Activated naive CD4-positive, alpha-beta T cell treated with anti-CD3 and anti-CD28 coated beads, Interleukin-2, amount 50 U/mL, for 72 hours (primary cell): ENCODE measurements at places on chromosomes 13 and 19.

DNA sequence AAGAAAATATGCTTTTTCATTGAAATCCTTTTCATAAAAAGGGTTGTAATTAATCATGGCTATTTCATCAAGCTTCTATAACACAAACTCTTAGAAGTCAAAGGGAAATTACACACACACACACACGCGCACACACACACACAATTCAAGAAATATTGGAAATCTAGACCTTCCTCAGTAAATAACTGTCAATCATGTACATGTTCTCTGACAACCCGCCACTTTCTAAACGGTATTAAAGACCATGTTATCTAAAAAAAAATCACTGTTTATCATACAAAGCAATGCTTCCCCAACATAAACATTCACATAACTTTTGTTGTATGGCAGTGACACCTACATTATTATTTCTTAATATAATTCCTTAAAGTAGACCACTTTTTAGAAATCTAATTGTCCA lies 132.2 kb downstream of the EFNB2 start:
- DNase-seq = no peak

GRCh38 chr13:79862515-79862914 lies 381.6 kb downstream of the NDFIP2 start:
- DNase-seq = no peak

GRCh38 chr13:99059498-99060075 lies 81.7 kb upstream of the DOCK9 start:
- DNase-seq = no peak

GRCh38 chr13:98253526-98253925 lies 76.5 kb upstream of the RNF113B start:
- no peak for DNase-seq

DNA sequence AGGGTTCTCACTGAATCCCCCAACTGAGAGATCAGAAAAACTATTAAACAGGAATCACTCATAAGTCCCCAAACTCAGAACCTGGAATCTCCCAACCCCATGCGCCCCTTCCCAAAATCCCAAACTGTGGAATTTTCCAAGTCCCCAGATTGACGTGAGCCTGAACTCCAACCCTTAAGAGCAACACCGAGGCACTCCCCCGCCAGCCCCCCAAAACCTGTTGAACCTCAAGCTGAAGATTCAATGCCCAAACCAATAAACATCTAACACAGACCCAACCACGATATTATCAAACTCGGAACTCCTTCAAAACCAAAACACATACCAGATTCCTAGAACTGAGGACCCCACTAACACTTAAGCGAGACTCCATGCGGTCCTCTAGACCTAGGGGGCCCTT lies 599 bp downstream of the IZUMO1 start:
- DNase-seq = no peak

DNA sequence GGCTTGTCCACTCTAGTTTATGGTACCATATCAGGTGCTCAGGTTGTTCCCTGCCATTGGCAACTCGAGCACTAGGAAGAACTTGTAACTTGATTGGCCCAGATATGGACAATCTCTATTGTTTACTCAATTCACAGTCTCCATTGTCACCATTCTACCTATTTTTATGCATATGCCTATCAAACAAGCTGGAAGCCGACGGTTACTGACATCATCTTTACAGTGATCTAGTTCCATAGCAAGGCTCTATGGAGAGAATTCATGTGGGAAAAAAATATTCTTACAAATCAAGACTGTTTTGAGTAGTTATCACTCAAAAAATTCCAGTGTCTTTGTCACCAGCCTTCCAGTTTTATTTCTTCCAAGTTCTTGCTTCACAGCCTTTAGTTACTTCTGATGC lies 1006.2 kb upstream of the PRR20A start:
- DNase-seq = no peak

GRCh38 chr13:46621133-46621532 lies 68.2 kb downstream of the LRCH1 start:
- DNase-seq = no peak

DNA sequence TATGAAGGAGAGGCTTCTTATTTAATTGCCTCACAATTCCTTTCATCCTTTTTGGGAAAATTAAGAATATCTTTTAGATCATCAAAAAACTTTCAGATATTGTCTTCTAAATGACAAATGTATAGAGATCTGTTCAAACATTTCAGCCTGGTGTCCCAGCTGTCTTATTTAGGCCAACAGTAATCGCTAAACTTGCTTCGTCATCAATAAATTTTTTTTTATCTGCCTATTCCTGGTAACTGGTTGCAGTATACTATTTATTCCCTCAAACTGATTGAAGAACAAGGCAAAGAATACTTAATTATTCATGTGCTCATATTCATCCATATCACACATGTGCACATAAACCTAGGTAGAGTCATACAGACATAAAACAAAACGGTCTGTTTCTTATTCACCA lies 5.3 kb upstream of the MYO16 start:
- no peak for DNase-seq

DNA sequence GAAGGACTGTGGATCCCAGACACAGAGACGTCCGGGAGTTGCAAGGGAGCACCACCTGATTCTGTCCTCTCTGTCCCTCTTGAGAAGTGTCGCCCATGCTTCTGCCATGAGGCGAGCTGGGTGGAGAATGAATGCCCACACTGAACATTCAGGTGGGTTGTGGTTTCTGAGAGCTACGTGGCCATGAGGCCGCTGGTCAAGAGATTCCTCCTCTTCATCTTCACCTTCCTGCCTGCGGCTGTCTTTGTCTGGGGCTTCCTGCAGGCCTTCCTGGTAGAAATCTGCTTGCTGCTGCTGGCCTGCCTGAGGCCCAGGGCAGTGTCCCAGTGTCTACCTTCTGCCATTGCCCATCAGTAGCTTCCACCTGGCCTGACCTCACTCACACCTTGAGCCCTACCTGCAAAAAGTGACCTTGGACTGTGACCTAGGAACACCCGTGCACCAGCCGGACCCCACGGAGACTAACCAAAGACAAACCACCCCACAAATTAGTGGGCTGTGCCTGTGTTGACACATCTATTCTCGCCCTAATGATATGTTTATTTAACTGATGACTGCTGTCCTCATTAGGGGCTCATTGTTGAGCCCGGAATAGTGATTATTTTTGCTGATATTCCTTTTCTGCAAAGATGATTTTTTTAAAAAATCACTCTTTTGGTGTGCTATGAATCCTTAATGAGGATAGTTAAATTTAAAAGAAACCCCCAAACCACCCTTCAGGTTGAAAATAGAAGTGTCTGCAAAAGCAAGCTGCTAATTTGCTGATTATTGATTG lies 38.7 kb upstream of the ZNF536 start:
- no peak for DNase-seq

DNA sequence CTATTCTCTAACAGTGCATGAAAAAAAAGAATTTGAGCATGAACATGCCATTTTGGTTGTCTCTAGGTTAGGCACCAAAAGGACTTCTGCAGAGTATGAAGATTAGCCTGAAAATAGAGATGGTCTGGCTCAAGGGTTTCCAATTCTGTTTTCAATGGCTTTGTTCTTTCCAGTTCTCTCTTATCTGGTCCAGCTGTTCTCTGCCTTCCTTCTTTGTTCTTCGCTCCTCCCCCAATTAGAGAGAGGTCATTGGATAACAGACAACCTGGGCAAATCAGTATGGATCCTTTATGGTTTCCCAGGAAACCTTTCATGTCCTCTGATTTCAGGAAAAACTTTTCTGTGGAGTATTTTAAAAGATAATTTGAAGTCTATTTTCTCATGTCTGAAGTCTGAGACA lies 623.4 kb downstream of the PCDH17 start:
- DNase-seq = no peak

GRCh38 chr19:11020982-11021759 lies 60.3 kb downstream of the SMARCA4 start:
- no peak for DNase-seq

DNA sequence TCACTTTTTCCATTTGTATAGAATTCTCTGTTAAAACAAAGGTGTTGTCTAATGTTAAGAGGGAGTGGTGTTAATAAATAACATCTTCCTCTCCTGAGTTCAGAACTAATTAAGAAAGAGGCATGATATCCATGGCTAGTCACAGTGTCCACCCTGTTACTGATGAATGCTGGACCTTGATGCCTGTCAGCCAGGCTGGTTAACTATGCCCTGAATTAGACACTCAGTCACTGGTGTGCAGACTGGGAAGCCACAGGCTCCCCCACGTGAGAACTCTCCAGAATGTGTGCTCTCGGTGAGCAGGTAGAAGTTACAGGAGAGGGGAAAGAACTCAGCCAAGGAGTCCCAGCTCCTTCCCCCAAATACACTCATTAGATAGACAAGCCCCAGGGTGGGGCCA lies 56.1 kb upstream of the RNF113B start:
- no peak for DNase-seq

- DNase-seq = no peak
Observed at GRCh38 chr13:44407379-44407778, 33.8 kb downstream of the SERP2 start.

DNA sequence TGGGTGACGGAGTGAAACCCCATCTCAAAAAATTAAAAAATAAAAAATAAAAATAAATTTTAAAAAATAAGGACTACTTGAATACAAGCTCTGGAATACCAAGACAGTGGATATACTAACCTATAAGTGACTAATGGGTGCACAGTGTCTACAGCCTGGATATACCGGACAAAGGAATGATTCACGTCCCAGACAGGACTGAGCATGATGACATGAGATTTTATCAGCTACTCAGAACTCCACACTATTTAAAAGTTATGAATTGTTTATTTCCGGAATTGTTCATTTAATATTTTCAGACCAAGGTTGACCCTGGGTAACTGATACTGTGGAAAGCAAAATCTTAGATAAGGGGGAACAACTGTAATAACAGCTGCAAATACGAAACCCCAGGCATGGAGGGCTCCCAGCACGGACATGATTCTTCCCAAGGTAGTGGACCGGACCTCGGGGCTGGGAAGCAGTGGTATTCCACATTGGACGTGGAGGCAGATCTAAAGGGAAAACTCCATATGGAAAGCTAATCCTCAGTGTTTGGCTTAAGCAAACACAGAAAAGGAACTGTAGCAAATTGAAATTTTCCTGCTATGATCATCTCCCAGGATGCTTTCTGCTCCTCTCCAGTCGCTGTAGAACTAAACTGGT lies 102.6 kb upstream of the TSHZ3 start:
- no peak for DNase-seq

- DNase-seq = no peak
Observed at GRCh38 chr13:50611117-50611781, 232.2 kb downstream of the DLEU7 start.

DNA sequence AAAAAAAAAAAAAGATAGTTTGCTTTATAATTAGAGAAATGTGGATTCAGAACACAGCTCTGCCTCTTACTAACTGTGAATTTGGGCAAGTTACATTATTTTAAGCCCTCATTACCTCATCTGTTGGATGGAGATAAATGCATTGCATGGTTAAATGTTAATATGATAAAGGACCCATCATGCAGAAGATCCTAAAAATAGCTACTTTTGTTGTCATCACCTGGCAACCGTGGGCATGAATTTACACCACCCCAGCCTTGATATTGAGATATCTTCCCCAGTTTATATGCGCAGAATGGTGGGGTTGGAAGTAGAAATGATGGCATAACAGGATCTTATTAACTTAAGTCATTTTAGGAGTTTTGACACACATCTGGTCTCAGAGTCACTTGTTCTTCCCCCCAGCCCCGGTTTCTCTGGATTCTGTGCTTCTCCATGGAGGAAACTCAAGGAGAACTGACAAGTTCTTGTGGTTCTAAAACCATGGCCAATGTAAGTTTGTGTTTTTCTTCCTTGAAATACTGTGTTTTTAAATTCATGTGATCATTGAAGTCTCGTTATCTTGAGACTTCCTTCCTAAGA lies 8.9 kb downstream of the ZNF546 start:
- no peak for DNase-seq

GRCh38 chr19:4844348-4845179 lies 13.1 kb upstream of the TICAM1 start:
- no peak for DNase-seq

DNA sequence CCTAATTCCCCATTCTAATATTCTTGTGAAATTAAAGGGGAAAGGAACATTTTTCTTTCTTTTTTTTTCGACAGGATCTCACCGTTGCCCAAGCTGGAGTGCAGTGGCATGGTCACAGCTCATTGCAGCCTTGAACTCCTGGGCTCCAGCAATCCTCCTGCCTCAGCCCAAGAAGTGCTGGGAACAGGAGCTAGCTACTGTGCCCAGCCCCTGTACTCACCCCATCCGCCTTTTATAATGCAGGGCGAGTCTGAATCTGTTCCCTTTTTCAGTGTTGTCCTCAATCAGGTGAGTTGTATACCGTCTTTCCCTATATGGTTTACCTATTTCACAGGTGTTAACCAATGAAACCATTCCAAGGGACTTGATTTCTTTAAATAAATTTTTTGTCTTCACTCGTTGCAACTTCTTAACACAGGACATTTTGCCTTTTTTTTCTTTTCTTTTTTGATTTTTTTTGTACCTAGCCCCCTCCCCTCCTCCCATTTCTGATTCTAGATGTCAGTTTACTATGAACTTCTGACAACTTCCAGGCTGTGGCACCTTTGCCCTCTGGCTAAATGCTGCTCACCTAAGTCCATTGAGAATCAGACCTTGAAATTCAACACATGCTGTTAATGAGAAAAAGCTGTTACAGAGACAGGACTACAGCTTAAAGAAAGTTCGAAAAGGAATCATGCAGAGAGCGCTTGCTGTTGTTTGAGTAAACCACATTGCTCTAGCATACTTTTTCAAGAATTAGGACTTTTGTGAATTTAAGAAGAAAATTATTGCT lies 562.1 kb upstream of the KLF12 start:
- no peak for DNase-seq

DNA sequence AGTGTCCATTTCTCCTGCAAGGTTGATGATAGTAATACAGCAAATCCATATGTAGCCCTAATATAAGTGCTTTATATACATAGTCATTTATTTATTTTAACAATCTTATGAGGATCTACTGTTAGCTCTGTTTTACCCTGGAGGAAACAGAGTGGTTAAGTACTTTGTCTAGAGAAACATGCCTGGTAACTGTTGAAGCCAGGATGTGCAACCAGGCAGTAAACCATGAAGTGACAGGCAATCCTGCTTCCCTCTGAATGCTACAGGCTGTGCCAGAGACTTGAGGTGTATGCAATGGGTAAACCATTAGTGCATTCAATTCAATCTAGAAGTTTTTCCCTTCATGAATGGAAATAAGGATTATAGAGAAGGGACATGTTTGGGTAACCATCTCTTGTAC lies 911.0 kb downstream of the PCDH17 start:
- no peak for DNase-seq

- peak; percentile 50 for DNase-seq
Observed at GRCh38 chr19:35206379-35206778, 22.2 kb downstream of the FAM187B start.

GRCh38 chr19:33819880-33820781 lies 23.5 kb downstream of the KCTD15 start:
- DNase-seq = no peak

GRCh38 chr19:27742041-27742440 lies 1470.9 kb downstream of the UQCRFS1 start:
- no peak for DNase-seq

- DNase-seq = no peak
Observed at GRCh38 chr13:79767126-79767525, 286.2 kb downstream of the NDFIP2 start.
